ENCODE measurements at places on chromosomes 16 and 17.

DNA sequence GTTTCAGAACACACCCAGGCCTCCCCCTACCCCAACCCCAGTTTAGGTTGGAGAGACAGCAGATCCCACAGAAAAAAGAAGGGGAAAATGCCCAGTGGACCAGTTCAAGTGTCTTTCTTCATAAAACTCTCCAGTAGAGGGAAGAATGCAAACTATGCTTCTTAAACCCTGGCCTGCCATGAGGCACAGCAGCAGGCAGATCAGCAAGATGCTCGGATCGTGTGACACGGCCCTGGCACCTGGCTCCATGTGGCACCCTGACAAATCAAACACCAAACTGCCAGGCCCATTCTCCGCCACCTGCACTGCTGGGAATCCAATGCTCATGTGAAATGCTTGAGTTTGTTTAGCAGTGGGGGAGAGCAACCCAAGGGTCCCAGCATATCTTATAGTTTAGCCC, 166.8 kb downstream of the SOX9 start:
- DNase-seq = no peak

- DNase-seq = no peak
These were observed 1.6 kb upstream of the LDAF1 start for GRCh38 chr16:21156767-21157467.

DNA sequence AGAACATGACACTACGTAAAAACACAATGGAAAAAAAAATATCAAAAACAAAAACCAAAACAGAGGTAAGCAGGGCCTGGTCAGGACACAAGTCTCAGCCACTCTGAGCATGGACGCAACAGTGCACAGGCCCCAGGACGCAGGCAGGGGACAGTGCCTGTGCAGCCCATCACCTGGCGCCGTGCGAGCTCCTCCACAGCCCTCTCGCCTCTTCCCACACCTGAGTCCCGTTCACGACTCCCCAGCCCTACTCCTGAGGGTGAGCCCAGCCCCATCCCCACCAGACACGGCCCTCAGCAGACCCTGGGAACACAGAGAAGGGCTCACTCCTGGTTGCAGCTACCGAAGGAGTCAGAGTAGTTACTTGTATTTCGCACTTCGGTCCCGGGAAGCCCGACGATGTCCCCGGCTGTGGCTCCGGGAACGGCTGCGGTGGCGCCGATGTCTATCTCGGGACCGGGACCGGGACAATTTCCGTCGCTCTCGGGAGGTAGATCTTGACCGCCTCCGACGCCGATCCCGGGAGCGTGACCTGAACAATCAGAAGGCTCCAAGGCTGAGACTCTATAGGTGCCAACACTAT, 9.4 kb downstream of the HBQ1 start:
- DNase-seq = no peak

DNA sequence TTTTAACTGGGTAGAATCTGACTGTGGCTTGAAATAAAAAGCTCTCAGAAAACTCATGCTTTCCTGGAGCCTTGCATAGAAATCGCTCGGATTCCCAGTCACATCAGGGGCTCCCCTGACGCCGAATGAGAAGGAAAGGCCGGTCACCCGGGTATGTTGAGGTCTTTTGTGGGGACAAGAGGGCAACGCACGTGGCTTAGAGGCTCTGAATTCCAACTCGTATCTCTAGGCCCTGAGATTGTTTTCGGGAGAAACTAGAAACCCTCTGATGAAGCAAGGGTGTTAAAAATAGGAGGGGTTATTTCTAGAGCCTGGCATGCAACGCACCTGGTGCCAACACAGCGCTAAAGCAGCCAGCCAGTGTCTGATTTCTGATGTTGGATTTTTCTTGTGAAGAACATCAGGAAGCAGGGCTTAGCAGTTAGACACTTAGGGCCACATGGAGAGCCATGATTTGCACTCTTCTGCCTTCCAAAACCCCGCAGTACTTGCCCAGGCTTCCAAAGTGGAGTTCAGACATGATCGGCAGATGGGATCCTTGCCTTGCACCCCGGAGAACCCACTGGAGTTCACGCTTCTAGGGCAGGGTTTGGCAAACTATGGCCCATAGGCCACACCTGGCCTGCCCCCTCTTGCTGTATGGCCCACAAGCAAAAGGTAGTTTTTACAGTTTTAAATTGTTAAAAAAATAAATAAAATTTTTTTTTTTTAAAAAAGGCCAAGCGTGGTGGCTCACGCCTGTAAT, 12.6 kb downstream of the CACNG1 start:
- no peak for DNase-seq

GRCh38 chr16:49543631-49543946, 170.0 kb downstream of the C16orf78 start:
- DNase-seq = no peak

DNA sequence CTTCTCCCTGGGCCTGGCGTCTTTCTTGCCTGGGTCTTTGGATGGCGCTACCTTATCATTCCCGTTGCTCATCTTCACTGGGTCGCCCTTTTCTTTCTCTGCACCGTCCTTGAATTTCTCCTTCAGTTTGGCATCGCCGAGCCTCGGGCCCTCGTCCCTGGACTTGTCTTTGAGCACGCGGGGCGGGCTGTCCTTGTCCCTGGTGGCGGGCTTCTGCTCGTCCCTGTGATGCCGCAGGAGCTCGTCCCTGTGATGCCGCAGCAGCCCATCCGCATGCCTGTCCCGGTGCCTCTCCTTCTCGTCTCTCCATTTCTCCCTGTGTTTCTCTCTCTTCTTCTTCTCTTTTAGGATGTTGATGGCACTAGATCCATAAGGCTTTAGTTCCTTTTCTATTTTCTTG, 64.3 kb downstream of the ZNF778 start:
- no peak for DNase-seq
